Renal cortical epithelial cell (primary cell): ENCODE measurements at places on chromosomes 7 and 10. TPM values are rescaled to one million over a fixed set of nuclear protein-coding genes. Genes with fewer than 3 reads are reported as not detected.

GRCh38 chr10:79459243-79459642, 13.8 kb upstream of the ZCCHC24 start:
- peak; percentile 41 for DNase-seq

The PODXL gene
- 0.65 and 1.9 TPM in 2 replicates for total RNA-seq

DNA sequence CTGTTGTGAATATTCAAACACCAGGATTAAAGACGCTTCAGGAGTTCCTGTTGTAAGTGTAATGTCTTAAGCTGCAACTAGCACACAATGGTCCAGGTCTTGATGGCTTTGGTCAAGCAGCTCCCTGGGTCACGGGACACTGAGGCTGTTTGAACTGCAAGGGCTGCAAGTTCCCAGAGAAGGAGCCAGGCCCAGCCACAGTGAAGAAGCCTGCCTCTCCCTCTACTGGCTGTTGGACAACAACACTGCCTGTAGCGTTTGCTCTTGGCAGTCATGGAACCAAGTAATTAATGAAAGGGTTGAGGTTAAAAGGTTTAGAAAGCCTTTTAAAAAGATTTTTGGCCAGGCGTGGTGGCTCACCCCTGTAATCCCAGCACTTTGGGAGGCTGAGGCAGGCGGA, 31.9 kb upstream of the GUSB start:
- peak; percentile 44 for DNase-seq

- no peak for DNase-seq
Measured at GRCh38 chr10:3420527-3421469, 248.2 kb upstream of the PITRM1 start.

The CTAGE4 gene
- total RNA-seq: 7.3 and 17.4 TPM in 2 replicates

The DOCK4 gene
- 24.5 and 50.4 TPM in 2 replicates for total RNA-seq

The POLR2J2 gene
- total RNA-seq: 0.35 and 4.0 TPM in 2 replicates
